ENCODE measurements at places on chromosomes 6 and 20.
A peak's percentile ranks its signal among the peaks of the same experiment; 100 is the strongest.

GRCh38 chr6:46011188-46012085 is 4.2 kb downstream of the CLIC5 start:
- DNase-seq = no peak

DNA sequence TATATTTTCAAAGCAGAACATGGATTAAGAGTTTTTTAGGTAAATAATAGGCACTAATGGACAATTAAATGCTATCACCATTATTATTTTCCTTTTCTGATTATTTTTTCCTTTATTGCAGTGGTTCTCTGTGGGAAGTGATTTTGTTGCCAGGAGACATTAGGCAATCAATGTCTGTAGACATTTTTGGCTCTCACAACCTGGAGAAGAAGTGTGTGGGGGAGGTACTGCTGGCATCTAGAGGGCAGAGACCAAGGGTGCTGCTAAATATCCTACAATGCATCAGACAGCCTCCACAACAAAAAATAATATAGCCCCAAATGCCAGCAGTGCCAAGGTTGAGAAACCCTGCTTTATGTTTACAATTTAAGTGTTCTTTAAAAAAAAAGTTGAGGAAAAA is 8.3 kb downstream of the IFNGR1 start:
- DNase-seq = no peak

DNA sequence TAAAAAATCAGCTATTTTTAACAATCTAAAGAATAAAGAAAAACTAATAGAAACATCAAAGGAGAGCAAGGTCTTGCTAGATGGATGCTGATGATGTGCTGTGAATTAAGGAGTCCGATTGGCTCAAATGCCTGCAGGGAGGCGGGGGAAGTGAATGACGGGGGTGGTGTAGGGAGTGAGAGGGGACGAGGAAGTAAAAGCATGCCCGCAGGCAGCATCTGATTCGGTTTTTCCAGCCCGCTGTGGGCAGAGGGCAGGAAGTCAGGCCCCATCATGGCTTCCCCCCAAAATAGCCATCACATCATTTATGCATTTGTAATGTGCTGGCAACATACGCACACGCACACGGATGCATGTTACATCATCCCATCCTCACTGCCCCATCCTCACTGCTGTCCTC is 10.3 kb downstream of the RSPO4 start:
- peak; percentile 42 for DNase-seq

DNA sequence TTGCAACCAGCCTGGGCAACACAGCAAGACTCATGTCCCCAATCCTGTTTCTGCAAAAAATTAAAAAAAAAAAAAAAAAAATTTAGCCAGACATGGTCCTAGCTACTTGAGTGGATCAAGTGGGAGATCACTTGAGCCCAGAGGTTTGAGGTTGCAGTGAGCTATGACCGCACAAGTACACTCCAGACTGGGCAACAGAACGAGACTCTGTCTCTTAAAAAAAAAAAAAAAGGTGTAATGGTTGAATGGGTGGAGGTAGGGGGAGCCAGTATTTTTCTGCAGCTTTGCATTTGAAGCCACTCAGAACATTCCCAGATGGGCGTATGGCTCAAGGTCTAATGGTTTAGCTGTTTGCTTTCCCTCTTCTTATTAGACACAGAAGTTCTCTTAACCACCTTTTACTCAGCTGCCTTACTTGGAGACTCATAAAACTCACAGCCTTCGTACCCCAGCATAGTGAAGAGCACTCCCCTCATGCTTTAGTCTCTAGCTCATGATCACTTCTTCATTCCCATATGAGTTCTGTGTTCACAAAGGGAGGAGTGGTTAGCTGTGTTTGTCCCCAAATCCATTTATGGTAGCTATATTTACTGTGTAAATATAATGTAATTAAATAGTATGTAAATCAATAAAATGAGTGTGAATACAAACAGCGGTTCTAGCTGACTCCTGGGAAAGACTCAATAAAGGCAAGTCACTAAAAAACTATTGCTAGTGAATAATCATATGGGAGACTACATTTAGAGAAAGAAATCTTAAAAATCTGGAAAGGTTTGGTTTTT is 9.0 kb downstream of the FKBP1A start:
- no peak for DNase-seq

DNA sequence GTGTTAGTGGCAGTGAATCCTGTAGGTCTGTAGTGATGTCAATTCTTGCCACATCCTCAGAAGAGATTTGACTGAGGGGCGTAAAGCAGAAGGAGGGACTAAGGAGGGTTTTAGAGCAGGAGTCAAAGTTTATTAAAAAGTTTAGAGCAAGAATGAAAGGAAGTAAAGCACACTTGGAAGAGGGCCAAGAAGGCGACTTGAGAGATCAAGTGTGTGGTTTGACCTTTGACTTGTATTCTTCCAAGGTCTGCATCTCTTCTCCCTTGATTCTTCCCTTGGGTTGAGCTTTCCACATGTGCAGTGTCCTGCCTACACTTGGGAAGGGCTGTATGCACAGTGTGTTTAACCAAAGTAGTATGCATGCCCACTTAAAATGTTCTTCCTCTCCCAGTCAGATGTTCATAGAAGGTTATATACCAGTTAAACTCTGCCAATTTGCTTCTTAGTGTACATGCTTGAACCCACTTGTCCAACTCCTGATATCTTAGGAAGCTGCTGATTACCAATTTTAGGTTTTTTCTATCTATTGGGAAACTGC is 627.6 kb downstream of the MMUT start:
- no peak for DNase-seq

DNA sequence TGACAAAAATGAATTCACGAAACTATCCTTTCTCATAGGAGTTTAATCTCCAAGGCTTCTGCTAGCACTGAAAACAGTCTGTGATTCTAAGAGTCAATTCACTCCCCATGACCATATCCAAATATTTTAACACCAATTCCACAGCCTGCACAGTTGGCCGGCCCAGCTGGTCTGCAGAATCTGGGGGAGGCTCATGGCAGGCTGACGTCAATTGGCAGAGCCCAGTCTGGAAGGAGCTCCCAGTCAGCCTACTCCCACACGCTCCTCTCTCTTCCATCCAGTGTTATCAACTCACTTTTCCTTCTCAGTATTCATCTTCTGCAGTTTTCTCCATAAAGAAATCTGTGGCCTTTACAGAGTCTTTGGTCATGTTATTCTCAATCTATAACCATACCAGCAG is 111.0 kb downstream of the TBXT start:
- DNase-seq = no peak

DNA sequence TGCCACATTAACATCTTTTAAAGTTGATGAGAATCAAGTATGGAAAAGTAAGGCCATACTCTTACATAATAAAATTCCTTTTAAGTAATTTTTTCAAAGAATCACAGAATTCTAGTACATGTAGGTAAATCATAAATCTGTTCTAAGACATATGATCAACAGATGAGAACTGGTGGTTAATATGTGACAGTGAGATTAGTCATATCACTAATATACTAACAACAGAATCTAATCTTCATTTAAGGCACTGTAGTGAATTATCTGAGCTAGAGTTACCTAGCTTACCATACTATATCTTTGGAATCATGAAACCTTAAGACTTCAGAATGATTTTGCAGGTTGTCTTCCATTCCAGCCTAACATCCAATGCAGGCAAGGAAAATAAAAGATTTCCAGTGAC is 11.6 kb downstream of the PLN start:
- DNase-seq = no peak

DNA sequence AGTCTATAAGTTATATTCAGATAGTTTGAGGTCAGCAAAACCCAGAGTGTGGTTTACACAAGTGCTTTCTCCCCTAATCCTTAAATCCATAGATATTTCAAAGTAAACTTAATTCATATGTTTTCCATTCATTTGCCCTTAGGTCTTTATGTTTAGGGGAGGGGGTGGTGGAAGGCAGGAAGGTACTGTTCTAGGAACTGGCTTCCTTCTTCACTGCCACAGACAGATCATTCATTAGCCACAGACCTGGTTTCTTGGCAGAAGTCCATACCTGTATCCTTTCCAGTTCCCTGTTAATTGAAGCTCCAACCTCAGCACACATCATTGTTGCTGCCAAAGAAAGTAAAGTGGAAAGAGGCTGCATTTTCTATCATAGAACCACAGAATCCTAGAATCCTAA is 123.0 kb downstream of the AIG1 start:
- DNase-seq = no peak

DNA sequence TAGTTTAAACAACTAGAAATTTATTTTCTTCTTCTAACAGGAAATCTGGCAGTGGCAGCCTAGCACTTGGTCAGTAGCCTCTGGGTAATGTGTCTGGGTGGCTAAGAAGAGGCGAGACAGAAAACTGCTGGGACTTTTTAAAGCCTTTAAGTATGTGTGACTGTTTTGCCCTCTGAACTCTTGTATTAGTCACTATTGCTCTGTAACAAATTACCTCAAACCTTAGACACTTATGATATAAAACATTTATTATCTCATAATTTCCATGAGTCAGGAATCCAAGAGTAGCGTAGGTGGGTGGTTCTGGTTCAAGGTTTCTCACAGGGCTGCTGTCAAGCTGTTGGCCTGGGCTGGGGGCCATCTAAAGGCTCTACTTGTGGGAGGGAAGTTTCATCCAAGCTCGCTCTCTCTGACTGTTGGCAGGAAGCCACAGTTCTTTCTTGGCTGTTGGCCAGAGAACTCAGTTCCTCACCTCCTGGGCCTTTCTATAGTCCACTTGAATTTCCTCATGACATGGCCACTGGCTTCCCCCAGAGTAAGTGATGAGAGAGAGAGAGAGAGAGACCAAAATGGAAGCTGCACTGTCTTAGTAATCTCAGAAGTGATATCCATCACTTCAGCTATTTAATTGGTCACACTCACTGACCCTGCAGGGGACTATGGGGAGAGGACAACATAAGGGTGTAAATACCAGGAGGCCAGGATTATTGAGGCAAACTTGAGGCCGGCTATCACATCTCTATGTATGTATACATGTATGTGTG is 17.4 kb upstream of the TBC1D22B start:
- DNase-seq = no peak

GRCh38 chr6:6943421-6943820 is 164.3 kb upstream of the RREB1 start:
- DNase-seq = no peak
